ENCODE measurements at places on chromosomes 5 and 9.
A peak's percentile ranks its signal among the peaks of the same experiment; 100 is the strongest.

GRCh38 chr9:135910216-135910615, 2.9 kb upstream of the CAMSAP1 start:
- no peak for DNase-seq

- DNase-seq = no peak
Observed at GRCh38 chr5:35101016-35101415, 53.3 kb upstream of the AGXT2 start.

DNA sequence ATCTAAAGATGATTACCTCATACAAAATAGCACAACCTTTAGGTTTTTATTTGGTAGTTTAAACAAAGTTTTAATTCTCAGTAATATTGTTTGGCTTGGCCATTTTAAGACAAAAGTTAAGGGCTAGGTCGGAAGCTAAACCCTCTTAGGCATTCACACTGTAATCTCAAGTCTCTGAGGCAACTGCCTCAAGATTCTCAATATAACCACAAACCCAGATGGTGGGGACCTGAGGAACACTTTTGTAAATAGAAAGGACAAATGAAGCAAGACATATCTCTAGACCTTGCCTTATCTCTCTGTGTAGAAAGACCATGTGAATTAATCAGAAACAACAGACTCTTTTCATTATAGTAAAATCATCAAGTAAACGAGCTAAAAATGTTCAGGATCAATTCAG, 500.2 kb upstream of the CDH6 start:
- no peak for DNase-seq

DNA sequence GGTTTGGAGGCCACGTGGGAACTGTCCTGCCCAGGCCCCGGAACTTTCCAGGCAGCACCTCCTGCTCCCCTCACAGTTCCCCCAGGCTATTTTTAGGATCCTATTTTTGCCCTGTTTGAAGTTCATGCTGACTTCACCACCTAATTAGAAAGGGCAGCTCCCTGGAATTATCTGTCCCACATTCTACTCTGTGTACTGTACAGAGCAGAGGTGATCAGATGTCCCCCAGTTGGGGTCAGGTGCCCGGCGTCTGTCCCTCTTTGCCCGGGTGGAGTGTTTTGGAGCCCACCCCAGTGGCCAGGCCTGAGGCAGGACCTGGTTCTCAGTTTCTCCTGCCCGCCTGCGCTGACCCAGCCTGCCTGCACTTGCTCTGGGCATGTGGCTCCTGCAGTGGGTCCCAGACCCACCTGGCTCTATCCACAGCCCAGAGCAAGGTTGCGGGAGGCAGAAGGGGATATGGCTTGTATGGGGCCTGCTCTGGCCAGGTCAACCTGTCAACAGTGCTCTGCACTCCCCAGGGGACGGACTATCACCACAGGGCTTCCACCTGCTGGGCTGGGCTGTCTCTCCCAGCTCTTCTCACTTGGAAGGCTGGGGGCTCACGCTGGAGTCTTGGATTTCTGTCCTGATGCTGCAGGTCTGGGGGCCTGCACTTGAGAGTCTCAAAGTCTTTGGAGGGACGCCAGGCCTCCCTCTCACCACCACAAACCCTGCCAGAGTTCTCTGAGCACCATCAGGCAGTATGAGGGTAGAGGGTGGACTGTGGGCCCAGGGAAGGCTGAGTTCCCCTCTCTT, 268.3 kb downstream of the GADD45G start:
- no peak for DNase-seq

- DNase-seq = no peak
Observed at GRCh38 chr9:32940740-32941139, 60.7 kb downstream of the APTX start.

DNA sequence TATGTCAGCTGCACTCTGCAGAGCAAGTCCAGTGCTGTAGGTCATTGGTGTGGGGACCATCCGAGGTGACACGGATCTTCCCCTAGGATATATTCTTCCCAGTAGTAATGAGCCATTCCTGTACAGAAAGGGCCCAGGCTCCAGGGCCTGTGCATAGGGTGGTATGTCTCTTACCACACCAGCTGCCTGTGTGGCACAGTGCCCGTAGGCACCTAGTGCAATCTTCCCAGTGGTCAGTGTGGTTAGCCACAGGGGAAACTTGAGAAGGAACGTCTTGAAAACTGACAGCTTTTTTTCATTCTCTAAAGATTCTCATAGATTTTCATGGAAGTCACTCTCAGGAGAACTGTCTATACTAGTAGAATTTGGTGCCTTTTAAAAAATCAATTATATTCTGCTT, 39.8 kb downstream of the CYSTM1 start:
- DNase-seq = peak; percentile 23

GRCh38 chr5:62643556-62644451, 65.2 kb downstream of the LRRC70 start:
- no peak for DNase-seq

DNA sequence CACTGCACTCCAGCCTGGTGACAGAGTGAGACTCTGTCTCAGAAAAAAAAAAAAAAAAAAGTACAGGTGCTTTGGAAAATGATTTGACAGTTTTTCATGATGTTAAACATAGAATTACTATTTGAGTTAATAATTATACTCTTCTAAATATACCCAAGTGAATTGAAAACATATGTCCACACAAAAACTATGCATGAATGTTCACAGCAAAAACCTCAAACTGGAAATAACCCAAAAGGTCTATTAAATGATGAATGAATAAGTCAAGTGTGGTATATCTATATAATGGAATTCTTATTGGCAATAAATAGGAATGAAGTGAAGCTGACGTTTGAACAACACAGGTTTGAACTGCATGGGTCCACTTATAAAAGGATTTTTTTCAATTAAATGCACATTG, 207.2 kb upstream of the DAB2 start:
- no peak for DNase-seq

GRCh38 chr5:112735702-112736101, 2.0 kb upstream of the APC start:
- peak; percentile 46 for DNase-seq

DNA sequence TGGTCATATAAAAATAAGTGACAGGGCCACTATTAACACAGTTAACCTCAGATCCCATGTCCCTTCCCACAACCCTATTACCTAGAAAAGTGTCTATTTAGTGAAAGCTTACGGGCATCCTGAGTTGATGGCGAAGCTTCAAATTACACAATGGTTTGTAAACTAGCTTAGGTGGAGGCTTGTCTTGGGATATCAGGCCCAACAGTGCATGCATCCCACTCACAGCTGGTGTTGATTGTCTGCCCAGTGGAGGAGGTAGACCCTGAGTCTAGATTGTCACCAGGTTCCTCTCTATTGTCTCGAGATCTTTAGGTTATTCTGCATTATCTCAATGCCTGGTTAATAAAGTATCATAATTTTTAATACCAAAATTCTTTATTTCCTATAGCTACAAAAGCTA, 30.4 kb downstream of the PRELID2 start:
- no peak for DNase-seq

DNA sequence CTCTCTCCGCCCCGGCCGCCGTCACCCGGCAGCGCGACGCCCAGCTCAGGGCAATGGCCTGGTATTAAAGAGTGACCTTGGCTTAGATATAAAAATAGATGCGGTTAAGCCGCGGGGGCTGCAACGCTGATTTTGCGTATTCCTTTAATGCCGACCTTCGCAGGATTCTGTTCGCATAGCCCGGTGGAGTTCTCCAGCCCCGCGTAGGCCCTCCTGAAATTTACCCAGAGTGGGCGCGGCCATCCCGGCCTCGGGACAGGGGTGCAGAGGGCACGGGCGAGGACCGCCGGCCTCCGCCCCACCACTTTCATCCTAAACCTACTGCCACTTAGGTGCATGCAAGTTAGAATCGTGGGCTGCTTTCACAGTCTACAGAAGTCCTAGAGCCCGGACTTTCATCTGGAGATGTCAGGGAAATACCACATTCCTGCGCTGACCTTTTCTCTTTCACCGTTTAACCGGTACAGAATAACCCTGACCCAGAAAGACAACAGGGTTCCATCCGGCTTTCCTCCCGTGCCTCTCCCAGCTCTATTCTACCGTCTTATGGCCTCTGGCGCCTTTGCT, 492 bp upstream of the FAM169A start:
- DNase-seq = no peak

GRCh38 chr5:1293416-1294205, 1.3 kb downstream of the TERT start:
- no peak for DNase-seq

DNA sequence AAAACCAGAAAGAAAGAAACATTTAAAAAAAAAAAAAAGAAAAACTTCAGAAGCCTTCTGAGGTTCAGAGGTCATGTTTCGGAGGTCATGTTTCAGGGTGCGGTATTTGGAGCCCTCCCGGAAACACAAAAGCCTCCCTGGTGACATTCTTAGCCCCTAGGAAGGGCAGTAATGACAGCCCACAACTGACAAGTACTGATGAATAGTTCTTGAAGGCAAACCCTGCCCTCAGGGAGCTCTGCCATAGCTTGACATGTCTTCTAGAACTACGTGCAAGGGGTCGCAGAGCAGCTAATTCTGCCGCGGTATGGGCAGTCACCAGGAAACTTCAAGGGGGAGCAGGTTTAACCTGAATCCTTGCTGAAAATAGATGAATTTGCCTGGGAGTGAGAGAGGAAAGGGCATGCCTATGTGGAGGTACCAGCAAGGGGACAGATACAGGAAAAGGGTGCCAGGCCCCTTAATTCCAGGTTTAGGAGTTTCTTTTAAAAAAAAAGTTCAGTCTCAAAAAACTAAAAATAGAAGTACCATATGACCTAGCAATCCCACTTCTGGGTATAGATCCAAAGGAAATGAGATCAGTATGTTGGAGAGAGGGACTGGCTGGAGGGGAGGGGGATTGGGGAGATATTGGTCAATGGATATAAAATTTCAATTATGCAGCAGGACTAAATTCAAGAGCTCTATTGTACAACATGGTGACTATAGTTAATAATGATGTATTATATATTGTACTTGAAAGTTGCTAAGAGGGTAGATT, 98.4 kb downstream of the C9orf152 start:
- no peak for DNase-seq

GRCh38 chr5:113524927-113525326, 11.4 kb downstream of the YTHDC2 start:
- DNase-seq = no peak

GRCh38 chr9:65444943-65445342, 159.9 kb upstream of the FOXD4L5 start:
- DNase-seq = no peak

DNA sequence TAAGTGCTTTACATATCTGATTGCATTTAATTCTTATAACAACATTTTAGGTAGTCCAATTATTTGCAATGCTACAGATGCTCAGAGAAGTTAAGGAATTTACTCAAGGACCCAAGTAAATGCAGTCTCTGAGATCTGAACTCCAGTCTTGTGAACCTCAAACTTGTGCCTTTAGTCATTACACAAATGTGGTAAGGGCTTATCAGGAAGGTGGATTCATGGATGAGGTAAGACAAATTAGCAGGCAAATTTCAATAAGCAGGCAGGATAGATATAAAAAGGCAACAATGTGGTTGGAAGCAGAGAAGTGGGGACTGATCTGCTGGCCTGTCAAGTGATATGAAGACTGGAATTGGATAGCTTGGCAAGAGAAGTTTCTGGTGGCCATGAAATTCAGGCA, 29.5 kb downstream of the HMHB1 start:
- no peak for DNase-seq

GRCh38 chr5:67118050-67118620, 78.5 kb downstream of the CD180 start:
- DNase-seq = no peak

GRCh38 chr5:2908086-2908485, 156.6 kb upstream of the IRX2 start:
- DNase-seq = no peak

DNA sequence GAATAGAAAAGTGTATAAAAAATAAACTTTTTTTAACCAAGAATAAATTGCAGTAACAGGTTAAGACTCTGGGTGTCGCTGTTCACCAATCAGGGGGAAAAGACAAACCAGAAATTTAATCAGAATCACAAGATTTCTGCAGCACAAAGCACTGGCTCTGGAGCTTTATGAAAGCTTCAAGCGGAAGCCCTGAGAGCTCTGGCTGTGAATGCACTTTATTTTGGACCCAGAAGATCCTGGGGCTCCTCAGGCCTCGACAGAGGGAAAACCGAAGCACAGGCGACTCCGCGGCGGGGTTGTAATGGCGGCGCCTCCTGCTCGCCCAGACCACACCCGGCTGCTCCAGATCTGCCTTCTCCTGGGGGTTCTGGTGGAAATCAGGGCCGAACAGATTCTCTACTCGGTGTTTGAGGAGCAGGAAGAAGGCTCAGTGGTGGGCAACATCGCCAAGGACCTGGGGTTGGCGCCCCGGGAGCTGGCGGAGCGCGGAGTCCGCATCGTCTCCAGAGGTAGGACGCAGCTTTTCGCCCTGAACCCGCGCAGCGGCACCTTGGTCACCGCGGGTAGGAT, at the start of gene PCDHGA4:
Gene PCDHGA4 (plus strand): TSS at position 122 of the 570 bp plus-strand sequence. CDS start 87 bp downstream, at position 209.
- DNase-seq = no peak

- no peak for DNase-seq
Observed at GRCh38 chr5:119966028-119966427, 336.7 kb downstream of the FAM170A start.

- no peak for DNase-seq
Observed at GRCh38 chr9:5947912-5948311, 57.2 kb downstream of the MLANA start.

- no peak for DNase-seq
Observed at GRCh38 chr5:102222772-102223171, 73.3 kb downstream of the SLCO4C1 start.

DNA sequence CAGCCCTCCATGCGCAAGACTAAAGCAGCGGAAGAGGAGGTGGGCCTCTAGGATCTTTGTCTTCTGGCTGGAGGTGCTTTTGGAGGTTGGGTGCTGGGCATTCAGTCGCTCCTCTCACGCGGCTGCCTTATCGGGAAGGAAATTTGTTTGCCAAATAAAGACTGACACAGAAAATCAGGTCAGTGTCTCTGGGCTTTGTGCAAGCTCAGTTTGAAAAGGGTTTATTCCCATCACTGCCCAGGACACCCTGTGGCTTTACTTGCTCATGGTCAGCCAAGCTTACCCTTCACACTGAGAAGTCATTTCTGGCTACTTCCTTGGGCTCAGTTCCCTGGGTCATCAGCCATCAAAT, 10.5 kb downstream of the SLC2A8 start:
- DNase-seq = no peak

DNA sequence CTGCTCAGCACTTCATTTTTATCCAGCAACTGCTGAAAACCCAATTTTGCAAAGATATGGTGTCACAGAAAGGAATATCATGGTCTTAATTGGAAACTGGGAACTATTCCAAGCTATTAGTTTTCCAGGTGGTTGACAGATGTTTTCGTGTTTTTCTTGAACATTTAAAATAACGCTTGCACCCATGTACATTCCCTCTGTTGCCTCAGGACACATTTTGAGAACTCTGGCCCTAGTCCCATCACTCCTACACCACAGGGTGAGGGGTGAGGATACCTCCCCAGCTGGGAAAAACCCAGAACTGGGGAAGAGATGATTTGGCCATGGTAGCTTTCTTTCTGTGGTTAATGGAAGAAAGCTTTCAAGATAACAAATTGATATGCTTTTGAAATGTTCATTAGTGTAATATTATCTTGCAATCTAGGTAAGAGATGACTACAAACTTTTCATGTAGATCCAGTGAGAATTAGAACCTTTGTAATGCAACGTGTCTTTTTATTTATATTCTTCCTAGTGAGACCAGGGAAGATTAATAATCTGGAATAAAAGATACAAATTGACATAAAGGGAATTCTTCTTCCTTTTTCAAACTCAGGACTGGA, 627.0 kb downstream of the RAB3C start:
- DNase-seq = no peak

- DNase-seq = no peak
Observed at GRCh38 chr5:89473196-89473595, 590.2 kb upstream of the MEF2C start.

- DNase-seq = no peak
Observed at GRCh38 chr5:149472399-149472798, 78.8 kb downstream of the CSNK1A1 start.

- no peak for DNase-seq
Observed at GRCh38 chr9:93059715-93060578, 1.4 kb downstream of the SUSD3 start.

GRCh38 chr5:60668686-60669304, 31.2 kb downstream of the DEPDC1B start:
- DNase-seq = no peak

Data from AG04449 (cell line).